ENCODE measurements at places on chromosomes 1 and 21. TPM values are rescaled to one million over a fixed set of nuclear protein-coding genes. Genes with fewer than 3 reads are reported as not detected.

NUF2 gene
- total RNA-seq: 62.5 TPM

UTS2 gene
- not detected for total RNA-seq

HMGN2 gene
- total RNA-seq: 1,241 TPM

CDC7 gene
- 34.7 TPM for total RNA-seq
